Stimulated activated CD8-positive, alpha-beta memory T cell treated with anti-CD3 and anti-CD28 coated beads, Interleukin-7, amount 100 ng/mL, for 1 hour (primary cell): ENCODE measurements at places on chromosomes 6 and 20.
A peak's percentile ranks its signal among the peaks of the same experiment; 100 is the strongest.

- no peak for DNase-seq
Measured at GRCh38 chr6:72819609-72820008, 197.7 kb downstream of the KCNQ5 start.

- no peak for DNase-seq
Measured at GRCh38 chr20:25117990-25118389, 36.0 kb upstream of the VSX1 start.

- no peak for DNase-seq
Measured at GRCh38 chr6:156791320-156791850, 14.2 kb downstream of the ARID1B start.

GRCh38 chr6:12291071-12291838 is 1.1 kb downstream of the EDN1 start:
- DNase-seq, result no peak

DNA sequence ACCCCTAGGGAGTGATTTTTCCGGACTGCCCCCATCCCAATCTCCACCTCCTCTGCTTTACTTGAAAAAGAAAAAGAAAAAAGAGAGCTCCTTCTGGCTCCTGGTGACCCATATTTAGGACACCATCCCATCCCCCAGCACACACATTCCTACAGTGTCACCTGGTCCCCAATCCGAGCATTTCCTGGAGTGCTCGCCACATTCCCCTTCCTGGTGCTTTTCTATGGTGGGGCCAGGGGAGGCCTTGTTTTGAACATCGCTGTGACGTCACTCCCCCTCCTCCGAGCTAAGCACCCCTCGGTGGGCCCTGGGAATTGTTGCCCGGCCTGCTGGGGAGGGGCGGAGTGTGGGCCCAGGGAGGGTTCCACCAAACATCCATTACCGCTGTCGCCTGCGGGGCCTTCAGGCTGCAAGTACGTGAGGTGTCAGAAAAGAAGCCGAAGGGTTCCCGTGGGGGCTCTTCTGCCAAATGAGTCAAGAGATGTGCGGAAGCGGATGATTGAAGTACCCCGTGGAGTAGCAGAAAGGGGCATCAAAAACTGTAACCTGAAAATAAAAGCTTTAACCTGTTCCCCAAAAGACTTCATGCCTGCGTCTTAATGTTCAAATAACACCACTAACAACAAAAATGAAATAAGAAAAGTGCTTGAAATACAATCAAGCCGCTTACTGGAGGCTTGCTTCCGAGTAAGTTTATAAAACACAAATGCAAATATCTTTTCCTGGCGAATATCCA is 2.8 kb upstream of the FOXC1 start:
- no peak for DNase-seq

- DNase-seq, result no peak
Measured at GRCh38 chr6:128127650-128128049, 226.8 kb upstream of the THEMIS start.

GRCh38 chr6:12386816-12387215 is 96.7 kb downstream of the EDN1 start:
- DNase-seq, result no peak

DNA sequence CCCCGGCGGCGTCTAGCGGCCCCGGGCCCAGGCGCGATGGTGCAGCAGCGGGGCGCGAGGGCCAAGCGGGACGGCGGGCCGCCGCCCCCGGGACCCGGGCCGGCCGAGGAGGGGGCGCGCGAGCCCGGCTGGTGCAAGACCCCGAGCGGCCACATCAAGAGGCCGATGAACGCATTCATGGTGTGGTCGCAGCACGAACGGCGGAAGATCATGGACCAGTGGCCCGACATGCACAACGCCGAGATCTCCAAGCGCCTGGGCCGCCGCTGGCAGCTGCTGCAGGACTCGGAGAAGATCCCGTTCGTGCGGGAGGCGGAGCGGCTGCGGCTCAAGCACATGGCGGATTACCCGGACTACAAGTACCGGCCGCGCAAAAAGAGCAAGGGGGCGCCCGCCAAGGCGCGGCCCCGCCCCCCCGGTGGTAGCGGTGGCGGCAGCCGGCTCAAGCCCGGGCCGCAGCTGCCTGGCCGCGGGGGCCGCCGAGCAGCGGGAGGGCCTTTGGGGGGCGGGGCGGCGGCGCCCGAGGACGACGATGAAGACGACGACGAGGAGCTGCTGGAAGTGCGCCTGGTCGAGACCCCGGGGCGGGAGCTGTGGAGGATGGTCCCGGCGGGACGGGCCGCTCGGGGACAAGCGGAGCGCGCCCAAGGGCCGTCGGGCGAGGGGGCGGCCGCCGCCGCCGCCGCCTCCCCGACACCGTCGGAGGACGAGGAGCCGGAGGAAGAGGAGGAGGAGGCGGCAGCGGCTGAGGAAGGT is 715 bp downstream of the SOX12 start:
- DNase-seq, result no peak

GRCh38 chr6:33206864-33207551 is 1.3 kb upstream of the RING1 start:
- DNase-seq, result no peak

GRCh38 chr20:48626226-48626937 is 201.4 kb downstream of the PREX1 start:
- DNase-seq, result no peak

DNA sequence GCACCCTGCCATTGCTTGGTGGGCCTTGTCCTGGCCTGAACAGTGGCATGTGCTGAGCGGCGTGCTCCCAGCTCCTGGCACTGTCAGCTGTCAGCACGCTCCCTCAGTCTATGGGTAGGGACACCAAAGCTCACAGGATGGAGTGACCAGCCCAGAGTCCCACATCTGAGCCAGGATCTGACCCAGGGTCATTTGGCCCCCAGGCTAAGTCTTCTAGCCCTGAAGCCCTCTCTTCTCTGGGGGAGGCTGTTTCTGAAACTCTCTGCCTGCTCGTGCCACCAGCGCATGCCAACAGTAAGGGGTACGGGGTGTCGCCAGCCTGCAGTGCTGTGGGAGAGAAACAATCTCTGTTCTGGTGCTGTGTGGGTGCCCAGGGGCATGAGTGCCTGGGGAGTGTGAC is 37.1 kb downstream of the CDH4 start:
- no peak for DNase-seq

DNA sequence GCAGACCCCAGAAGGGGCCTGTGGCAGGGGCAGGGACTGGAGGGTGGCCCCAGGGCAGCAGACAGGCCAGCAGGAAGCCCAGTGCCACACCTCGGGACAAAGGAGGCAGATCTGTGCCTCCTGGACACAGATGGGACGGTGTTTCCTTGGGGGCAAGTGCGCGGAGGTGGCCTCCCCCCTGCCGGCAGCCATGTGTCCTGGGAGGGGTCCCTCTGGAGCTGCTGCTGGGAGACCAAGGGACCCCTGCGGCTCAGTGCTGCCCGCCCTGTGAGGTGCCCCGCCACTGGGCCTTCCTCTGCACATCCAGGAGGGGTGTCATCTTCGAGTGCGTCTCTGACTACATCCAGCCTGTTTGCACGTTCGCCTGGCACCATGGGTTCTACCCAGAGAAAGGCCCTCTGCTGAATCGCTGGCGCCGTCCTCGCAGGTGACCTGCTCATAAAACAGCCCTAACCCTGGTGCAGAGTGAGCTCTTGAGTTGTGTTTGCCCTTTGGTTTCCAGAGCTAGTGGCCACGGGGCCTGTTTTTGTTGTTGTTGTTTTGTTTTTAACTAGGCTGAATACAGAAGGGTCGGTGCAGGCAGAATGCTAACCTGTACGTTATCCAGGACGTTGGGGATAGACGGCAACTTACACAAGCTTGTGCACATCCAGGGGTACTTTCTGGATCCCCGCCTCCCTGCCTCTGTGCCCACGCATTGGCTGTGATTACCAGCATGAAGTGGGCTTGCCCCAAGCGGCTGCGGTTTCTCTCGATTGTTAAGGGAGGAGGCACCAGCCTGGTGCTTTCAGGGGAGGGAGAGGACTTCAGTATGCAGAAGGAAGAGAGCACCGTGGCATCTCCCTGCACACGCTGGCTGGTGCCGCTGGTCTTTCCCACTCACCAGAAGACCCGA is 1.3 kb upstream of the KCNQ2 start:
- no peak for DNase-seq

GRCh38 chr6:136534268-136534667 is 16.0 kb downstream of the MAP7 start:
- DNase-seq, result no peak

DNA sequence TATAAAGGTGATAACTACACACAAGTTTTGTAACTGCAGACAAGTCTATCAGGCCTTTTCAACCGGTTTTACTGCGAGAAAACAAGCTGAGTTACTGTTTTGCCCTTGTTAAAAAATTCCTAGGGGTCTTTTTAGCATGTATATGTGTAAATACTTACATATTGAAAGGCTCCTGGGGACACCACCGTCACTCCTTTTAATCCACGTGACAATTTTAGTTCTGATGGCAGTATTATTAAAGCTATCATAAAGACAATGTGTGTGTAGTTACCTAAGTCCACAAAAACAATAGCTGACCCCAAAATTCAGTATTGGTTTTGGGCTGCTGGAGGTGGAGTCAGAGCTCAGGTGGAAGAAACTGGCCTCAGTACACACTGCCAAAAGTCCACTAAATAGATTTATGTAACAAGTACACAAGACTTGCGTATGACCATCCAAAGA is 41.3 kb upstream of the HFE start:
- no peak for DNase-seq

DNA sequence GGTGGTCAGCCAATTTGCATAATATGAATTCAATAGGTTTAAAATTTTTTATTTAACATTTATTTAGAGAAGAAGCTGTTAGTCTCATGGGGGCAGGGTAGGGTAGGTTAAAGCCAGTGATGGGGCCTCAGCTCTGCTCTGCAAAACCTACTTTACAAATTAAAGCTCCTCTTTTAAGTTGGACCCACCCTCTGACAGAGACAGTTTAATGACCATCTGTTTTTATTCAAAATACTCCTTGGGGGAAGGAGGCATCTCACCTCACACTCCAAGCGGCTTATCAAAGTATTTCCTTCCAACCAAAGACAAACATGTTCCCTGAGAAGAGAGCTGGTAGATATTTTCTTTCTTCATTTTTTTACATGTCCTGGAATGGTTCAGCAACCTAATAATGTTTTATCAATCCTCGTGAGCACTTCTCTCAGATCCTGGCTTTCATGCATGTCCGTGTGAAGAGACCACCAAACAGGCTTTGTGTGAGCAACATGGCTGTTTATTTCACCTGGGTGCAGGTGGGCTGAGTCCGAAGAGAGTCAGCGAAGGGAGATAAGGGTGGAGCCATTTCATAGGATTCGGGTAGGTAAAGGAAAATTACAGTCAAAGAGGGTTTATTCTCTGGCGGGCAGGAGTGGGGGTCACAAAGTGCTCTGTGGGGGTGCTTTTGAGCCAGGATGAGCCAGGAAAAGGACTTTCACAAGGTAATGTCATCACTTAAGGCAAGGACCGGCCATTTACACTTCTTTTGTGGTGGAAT is 184.7 kb downstream of the GJA1 start:
- DNase-seq, result no peak

DNA sequence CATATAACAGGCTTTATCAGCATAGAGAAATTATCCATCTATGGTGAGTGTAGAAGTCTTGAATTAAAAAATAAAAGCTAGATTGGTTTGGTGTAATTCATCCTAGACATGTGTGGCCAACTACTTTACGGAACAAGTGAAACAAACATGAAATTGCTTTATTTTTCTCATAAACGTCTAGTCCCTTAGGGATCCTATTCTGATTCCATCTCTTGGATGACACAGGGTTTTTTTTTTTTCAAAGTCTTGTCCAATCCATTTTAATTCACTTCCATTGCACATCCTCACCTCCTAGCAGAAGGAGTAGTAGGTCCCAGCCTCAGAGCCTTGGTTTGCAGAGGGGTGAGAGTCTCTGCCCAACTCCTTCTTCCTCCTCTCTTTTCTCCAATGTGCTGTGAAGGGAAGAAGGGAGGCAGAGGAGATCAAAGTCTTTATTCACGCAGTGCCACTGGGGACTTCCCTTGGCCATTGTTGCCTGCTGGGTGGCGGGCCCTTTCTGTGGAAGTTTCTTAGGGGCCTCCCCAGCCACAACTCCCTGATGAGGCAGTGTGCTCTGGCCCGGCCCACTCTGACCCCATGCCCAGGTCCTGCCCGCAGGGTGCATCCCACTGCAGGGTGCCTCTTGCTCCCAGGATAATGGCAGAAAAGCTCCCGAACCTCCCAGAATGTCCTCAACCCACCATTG is 104.4 kb upstream of the SNX9 start:
- DNase-seq, result no peak

GRCh38 chr20:62473717-62474603 is 1.8 kb downstream of the GATA5 start:
- no peak for DNase-seq

- no peak for DNase-seq
Measured at GRCh38 chr6:41922154-41922553, 855 bp downstream of the BYSL start.

- DNase-seq, result peak; percentile 20
Measured at GRCh38 chr6:135909737-135910387, 58.4 kb downstream of the PDE7B start.

DNA sequence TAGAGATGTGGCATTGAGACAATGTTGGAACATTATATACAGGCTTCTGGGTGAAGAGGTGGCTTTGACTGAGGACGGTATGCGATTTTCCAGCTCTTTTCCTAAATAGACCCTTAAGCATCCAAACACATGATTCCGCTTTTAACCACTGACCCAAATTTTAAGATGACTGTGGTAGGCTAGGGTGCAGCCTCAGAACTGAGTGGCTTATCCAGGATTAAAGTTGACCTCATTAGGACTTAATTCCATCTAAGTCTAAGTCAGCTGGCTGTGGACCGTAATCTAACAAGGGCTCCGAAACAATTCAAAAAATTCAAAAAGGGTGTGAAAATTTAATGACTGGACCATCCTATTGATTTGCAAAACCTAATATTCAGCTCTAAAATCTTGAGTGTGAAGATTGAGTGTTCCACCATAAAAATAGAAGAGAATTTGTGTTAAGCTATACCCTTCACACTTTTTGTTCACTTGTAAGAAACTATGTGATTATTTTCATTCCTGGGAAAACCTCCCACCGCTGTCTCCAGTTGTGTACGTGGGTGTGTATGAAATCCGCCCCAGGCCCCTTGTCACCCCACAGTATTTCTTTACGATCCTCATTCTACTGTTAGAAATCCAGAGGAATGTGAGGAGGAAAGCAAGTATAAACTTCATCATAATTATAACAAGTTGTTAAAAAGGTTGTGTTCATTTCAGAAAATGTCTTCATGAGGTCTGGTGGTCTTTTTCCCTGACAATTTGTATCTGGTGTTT is 2.7 kb downstream of the PCMTD2 start:
- DNase-seq, result no peak

GRCh38 chr6:104699593-104700329 is 160.0 kb downstream of the HACE1 start:
- DNase-seq, result no peak

GRCh38 chr20:6295127-6295866 is 172.5 kb upstream of the FERMT1 start:
- no peak for DNase-seq

GRCh38 chr6:85673198-85674139 is 30.8 kb upstream of the SYNCRIP start:
- no peak for DNase-seq

- no peak for DNase-seq
Measured at GRCh38 chr20:59176812-59177211, 13.2 kb downstream of the ZNF831 start.

GRCh38 chr6:33237741-33238140 is 29.4 kb downstream of the RING1 start:
- no peak for DNase-seq

GRCh38 chr6:88989215-88989614 is 25.8 kb upstream of the RNGTT start:
- no peak for DNase-seq
